ENCODE measurements at places on chromosomes 4 and X.
A peak's percentile ranks its signal among the peaks of the same experiment; 100 is the strongest.

- H3K36me3 ChIP-seq: no peaks in the 10 kb centered on the region
- no peak overlapping the region for H3K4me3 ChIP-seq
- H3K27me3 ChIP-seq: peaks cover 63% of the 10 kb centered on the region
- H3K27ac ChIP-seq: no peak overlapping the region
- no peaks in the 10 kb centered on the region for H3K4me1 ChIP-seq
Measured at GRCh38 chrX:104469771-104470170, 96.2 kb upstream of the IL1RAPL2 start.

DNA sequence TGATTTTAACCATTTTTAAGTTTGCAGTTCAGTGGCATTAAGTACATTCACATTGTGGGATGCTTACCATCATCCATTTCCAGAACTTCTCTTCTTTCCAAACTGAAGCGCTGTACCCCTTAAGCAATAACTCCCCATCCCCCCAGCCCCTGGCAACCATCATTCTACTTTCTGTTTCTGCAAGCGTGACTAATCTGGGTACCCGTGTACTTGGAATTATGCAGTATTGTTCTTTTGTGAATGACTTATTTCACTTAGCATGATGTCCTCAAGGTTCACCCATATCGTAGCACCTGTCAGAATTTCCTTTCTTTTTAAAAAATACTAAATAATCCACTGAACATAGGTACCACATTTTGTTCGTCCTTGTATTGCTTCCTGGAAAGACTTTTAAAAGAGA, 32.9 kb downstream of the USP9X start:
- peaks cover 22% of the 10 kb centered on the region for H3K4me1 ChIP-seq
- H3K27ac ChIP-seq: no peak overlapping the region
- no peaks in the 10 kb centered on the region for H3K27me3 ChIP-seq
- no peak for DNase-seq

DNA sequence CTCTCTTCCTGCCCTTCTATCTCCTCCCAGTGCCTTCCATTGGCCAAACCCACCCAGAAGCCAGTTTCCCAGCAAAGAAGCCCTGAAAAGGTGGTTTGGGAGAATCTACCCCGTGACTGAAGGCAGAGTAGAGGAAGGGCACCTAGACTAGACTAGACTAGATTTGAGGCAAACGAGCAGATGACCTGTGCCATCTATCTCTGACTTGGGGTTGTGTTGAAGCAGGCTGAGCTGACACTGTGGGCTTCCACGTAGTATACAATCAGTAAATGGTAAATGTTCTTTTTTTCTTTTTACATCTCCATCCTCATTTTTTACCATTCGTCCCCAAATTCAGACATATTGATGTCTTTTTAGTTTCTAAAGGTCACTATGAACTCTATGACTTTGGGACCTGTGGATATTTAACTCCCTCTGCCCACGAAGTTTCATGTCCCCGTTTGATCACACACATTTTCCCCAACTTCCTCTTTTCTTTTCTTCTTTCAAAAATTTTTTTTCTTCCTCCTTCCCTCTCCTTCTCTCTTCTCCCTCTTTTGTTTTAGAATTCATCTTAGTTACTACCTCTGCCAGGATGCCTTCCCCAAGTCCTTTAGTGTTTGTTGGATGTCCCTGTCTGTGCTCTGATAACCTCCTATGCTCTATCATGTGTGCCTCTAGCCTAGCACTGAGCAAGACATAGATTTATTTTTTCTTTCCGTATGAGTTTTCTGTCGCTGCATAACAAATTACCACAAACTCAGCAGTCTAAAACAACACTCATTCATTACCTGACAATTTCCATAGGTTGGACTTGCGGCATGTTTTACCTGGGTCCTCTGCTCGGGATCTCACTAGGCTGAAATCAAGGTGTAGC, 6.2 kb upstream of the AFF1 start:
- H3K27ac ChIP-seq: peak overlapping the region; percentile 88
- peak overlapping the region; percentile 32 for H3K4me3 ChIP-seq
- no peak for DNase-seq
- H3K27me3 ChIP-seq: no peaks in the 10 kb centered on the region

DNA sequence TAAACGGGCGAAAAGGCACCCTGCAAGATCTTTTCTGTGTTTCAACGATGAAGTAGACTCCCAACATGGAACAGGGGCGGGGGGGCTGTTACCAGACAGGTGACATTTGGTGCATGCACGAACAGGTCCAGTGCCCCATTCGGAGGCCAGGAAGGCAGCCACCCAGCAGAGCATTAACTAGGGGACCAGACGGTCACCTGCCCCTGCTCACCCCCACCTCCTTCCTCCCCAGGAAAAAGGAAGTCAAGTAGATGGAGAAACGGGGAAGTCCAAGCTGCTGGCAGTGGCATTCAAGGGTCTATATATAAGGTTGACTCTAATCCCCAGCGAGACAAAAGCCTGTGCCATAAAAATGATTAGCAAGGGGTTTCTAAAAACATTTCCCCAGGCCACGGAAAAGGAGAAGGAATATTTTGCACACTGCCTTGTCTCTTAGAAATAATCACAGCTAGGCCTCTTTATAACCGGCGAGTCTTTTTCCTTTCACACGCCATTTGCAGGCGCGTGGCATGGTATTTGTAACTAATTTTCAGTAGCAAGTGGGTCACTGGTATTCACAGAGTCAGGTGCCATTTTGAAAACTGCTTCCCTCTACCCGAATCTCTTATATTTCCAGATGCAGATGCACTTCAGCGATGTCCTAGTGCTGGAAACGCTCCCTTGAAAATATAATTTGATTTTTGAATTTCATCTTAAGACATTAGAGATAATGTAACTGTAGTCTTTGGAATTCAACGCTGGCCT, 1.2 kb upstream of the TMSB4X start:
- H3K27ac ChIP-seq: peak overlapping the region; percentile 84
- H3K27me3 ChIP-seq: peaks cover 8% of the 10 kb centered on the region
- no peak for DNase-seq
- peaks cover 6% of the 10 kb centered on the region for H3K4me1 ChIP-seq
- peaks cover 29% of the 10 kb centered on the region for H3K36me3 ChIP-seq
- no peak overlapping the region for H3K4me3 ChIP-seq

- no peak for DNase-seq
- H3K36me3 ChIP-seq: no peaks in the 10 kb centered on the region
- H3K4me1 ChIP-seq: no peaks in the 10 kb centered on the region
- H3K27ac ChIP-seq: no peak overlapping the region
- no peak overlapping the region for H3K4me3 ChIP-seq
- H3K27me3 ChIP-seq: no peaks in the 10 kb centered on the region
Measured at GRCh38 chr4:142574306-142574705, 271.8 kb downstream of the INPP4B start.

All from MCF 10A (cell line).